ENCODE measurements at places on chromosomes 11 and 22.

DNA sequence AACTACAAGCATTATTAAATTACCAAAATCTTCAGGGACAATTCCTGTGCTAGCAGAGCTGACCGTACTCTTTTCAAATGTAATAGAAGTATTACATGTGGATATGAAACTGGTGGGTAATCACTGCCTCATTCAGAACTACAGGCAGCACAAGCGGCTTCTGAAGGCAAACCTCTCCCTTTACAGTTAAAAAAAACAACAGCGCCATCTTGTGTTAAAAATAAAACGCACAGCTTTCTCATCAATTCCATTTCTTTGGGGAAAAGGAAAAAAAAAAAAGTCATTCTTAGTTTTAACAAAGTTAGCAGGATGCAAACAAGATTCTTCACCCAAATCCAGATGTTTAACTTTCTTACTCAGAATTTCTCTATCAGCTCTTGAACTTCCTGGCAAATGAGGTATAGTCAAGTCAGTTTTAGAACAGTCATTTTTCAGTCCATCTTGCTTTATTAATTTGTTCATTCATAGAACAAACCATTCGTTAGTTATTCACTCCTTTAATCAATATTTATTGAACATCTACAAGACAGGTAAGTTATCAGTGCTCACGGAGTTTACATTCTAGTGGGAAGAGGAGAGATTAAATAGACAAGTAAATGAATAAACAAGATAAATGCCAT, 331.8 kb upstream of the MPPED2 start:
- peak; percentile 46 for DNase-seq

DNA sequence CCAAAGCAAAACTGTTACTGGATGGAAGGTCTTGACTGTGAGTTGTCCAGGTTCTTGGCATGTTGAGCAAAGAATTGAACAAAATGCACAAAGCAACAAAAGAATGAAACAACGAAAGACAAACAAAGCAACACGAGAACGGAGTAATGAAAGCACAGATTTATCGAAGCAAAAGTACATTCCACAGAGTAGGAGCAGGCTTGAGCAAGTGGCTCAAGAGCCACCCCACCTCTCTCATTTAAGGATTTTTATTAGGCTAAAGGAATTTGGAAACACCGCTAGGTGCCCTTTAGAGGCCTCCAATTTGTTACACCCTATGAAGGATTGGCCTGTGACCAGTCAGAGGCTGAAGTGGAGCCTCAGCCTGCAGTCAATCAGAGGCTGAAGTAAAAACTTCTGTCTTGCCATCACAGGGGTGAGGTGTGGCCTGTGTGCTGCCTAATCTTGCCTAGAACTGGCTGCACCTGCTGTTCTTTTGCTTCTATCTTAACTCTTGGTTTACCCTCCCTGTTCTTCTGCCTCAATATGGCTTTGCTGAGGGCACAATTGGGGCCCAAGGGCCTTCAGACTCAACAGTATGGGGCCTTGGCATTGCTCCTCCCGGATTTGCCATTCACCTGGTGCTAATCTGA, 59.4 kb upstream of the FTH1 start:
- DNase-seq: no peak

GRCh38 chr11:83192606-83193245, 786 bp upstream of the ANKRD42 start:
- no peak for DNase-seq

DNA sequence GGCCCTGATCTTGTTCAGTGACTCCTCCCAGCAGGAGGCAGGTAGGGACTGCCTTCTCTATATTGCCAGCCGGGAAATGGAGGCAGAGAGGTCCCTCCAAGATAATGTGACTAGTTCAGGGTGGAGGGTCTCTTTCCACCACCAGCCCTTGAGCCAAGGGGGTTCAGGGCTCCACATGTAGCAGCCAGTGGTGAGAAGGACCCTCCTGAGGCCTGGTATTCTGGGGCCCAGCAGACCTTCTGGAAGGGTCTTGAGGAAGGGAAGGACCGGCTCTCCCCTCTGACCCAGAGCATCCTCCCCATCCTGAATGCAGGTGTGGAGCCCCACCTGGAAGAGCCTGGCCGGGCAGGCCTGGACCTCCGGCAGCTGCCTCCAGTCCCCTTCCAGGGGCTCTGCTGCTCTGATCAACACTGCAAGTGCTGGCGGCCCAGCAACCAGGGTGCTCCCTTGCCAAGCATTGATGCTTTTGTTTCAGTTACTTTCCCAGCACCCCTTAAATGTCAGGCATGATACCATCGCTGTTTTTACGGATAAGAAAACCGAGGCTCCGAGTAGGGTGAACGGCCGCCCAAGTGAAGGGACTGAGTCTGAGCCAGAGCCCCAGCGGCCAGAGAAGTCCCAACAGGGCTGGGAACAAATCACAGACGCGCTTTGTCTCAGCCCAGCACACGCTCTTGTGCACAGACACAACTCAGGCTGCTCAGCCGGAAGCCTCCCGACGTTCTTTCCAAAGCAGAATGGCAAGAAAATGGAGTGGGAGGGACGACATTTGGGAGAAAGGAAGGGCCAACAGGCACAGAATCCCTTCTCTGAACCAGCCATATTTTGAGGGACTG, 38.8 kb downstream of the DKK3 start:
- no peak for DNase-seq

DNA sequence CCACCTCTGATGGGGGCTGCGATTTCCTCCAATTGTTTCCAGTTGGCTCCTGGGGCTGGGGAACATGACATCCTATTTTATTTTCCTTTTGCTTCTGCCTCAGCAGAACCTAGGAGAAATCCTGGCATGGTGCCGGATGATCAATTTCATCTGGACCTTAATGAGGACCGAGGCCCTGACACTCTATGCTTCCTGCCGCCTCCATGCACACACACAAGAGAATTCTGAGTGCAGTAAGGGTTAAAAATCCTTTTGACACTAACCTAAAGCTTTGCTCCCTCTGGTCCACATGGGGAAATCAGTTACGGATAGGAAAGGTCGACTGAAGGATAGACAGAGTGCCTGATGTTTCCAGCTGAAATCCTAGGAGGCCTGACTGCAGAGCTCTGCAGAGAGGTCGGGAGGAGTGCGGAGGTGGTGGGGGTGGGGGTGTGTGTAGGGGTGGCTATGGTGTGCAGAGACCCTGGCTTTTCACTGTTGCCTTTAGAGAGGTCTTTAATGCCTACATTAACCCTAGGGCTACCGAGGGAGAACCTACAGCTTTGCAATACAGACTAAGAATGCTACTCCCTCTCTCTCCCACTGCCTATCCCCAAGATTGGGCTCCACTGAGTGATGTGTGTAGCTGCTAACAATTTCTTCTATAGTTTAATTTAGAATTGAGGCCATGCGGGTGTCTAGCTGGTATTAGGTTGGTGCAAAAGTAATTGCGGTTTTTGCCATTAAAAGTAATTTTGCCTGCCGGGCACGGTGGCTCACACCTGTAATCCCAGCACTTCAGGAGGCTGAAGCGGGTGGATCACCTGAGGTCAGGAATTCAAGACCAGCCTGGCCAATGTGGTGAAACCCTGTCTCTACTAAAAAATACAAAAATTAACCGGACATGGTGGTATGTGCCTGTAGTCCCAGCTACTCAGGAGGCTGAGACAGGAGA, 53.6 kb upstream of the INCENP start:
- no peak for DNase-seq

GRCh38 chr11:59710136-59710847, 3.4 kb downstream of the OR10V1 start:
- no peak for DNase-seq

GRCh38 chr11:18714443-18714780, 11.6 kb downstream of the IGSF22 start:
- no peak for DNase-seq

GRCh38 chr22:44547371-44547770, 49.3 kb upstream of the RTL6 start:
- DNase-seq: no peak

DNA sequence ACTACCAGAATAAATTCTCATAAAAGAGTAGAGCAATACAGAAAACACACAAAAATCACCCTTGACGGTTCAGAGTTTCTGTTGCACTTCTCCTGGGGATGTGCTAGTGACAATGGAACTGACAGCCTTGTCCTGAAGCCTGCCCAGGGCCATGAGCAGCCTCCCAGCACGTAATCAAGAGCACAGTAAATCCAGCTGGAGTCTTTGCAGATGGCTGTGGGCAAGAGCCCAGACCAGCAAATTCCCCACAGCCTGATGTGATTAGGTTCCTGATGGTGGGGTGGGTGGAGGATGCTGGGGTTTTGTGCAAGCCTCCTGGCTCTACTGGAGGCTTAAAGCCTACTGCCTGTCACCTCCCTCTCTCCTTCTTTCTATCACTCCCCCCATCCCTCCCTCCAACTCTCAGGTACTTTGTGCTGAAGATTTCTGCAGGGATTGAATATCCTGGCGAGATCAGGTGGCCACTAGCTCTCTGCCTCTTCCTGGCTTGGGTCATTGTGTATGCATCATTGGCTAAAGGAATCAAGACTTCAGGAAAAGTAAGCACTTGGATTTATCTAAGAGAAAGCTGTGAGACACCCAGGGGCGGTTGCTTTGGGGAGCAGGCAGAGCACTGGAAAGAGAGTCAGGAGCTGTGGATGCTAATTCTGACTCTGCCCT, 18.1 kb downstream of the SLC6A5 start:
- no peak for DNase-seq

DNA sequence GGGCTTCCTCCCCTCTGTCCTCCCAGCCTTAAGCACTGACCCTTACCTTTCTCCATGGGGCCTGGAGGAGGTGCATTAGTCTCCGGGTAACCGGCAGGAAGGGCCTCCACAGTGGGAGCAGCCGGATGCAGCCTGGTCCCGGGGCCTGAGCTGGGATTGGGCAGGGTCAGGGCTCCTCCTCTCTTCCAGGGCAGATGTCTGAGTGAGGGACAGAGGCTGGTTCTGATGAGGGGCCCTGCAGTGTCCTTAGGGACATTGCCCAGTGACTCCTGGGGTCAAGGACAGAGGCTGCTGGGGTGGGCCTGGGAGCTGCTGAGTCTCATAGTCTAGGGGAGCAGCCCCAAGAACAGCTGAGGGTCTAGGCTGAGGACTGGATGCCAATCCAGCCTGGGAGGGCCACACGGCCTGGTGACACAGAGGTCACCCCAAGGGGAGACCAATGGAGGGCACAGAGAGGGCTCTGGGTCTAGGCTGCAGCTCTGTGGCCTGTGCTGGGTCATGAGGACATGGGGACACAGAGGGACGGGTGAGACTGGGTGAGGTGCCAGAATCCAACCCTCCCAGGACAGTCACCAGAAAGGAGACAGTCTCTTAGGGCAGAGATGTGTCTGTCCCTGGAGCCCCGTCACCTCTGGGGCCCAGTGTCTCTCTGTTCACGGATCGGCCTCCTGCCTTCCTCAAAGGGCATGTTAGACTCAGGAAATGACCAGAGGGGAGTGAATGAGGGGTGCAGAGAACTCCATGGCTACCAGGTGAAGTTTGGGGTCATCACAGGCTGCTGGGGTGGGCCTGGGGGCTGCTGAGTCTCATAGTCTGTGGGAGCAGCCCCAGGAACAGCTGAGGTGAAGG, 6.5 kb downstream of the IGLL5 start:
- DNase-seq: no peak

DNA sequence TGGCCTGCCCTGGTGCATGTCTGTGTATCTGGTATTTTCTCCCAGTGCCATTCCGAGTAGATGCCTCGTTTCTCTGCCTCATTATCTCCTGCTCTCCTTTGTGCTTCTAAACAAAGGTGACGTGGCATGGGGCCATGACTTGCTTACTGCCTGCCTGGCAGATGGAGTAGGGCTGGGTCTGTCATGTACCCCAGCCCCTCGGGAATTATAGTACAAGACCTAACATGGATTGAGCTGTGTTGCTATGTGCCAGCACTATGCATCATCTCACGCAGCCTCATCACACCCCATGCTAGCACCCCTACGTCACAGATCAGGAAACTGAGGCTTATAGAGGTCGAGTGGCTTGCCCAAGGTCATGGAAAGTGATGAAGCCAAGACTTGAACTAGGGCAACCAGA, 88.1 kb downstream of the GALNT18 start:
- no peak for DNase-seq

GRCh38 chr11:13335319-13335718, 57.7 kb downstream of the BMAL1 start:
- DNase-seq: peak; percentile 60

GRCh38 chr11:12441231-12441861, 64.0 kb downstream of the PARVA start:
- no peak for DNase-seq

DNA sequence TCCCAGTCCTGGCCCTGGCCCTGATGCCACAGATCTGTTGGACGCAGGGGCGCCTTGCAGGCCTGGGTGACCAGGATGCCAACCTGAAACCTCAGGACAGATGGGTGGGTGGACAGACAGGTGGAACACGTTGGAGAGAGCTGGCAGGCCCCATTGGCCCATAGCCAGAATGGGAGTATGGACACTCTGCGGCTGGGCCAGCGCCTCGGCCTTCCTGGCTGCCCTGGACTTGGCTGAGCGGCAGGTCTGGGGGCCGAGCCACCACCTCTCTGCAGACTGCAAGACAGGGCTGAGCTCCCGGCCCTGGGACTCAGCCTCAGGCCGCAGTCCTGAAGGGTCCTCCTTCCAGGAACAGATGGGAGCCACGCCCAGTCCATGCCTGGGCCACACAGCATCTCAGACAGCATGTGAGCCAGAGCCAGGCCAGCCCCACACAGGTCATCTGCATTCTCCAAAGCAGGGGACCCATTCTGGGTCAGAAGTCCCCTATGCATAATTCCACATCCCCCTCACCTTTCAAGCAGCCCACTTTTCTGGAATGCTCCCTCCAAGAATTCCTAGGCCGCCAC, 14.1 kb downstream of the WNT7B start:
- no peak for DNase-seq

DNA sequence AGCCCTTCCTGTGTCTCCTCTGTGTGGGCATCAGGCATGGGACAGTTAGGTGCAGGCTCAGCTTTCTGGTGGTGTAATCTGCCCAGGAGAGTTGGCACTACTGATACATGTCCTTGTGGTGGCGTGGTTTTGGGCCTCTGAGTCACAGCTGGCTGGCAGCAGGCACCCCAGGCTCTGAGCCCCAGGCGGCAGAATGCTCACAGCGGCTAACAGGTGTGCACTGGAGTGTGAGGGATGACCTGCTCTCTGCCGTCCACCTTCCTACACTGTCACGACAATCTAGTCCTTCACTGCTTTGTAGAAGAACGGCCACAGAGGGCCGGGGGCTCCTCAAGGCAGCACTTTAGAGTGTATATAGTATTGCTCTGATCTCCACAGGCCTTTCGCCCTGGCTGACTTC, 100.3 kb upstream of the PITPNB start:
- no peak for DNase-seq

GRCh38 chr11:58863697-58864096, 19.2 kb upstream of the GLYATL2 start:
- no peak for DNase-seq

DNA sequence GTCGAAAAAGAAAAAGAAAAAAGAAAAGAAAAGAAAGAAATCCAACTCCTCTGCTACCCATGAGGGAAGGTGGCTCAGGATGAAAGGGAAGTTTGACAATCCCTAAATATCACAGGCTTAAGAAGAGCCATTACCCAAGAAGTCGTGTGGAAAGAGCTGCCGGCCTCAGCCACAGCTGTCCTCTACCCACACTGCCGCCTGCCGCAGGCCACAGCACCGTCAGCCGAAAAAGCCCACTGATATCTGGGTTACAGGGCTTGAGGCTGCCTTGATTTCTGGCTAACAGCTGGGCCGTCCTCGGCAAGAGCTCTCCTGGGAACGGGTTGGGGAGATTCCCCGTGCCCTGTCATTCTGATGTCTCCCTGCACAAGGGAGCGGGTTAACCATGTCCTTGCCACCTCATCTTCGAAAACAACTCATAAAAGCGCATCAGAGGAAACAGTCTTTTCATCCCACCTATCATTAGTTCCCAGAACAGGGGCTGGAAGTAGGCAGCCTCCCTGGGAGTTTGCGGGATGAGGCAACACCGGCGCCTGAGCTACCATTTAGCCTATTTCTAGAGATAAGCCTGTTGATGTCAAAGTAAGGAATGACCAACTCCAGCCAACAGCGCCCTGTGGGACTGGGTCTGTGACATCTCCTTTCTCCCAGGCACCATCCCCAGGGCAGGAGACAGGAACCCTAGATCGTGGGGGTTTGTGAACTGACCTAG, 21.8 kb upstream of the SNX32 start:
- no peak for DNase-seq
